Pancreas (tissue), 10 donors: ENCODE measurements at places on chromosomes 6 and 20. TPM values are rescaled to one million over a fixed set of nuclear protein-coding genes. Genes with fewer than 3 reads are reported as not detected.
A peak's percentile ranks its signal among the peaks of the same experiment; 100 is the strongest.

Gene PGC
- 3.0 TPM for total RNA-seq

Gene ZNF311
- total RNA-seq: 0.35 TPM

Gene ZC2HC1B
- total RNA-seq: not detected

Gene IPCEF1
- total RNA-seq: 4.4 TPM

- no peaks in the 10 kb centered on the region for H3K36me3 ChIP-seq
- no peak overlapping the region for H3K27ac ChIP-seq
- DNase-seq: no peak
- H3K4me1 ChIP-seq: no peaks in the 10 kb centered on the region
These were observed 3.3 kb downstream of the CST11 start for GRCh38 chr20:23449421-23449820.

- no peaks in the 10 kb centered on the region for H3K27me3 ChIP-seq
- peak overlapping the region; percentile 73 for H3K4me3 ChIP-seq
- H3K4me1 ChIP-seq: peaks cover 15% of the 10 kb centered on the region
- H3K27ac ChIP-seq: peak overlapping the region; percentile 95
These were observed 1.9 kb downstream of the DDR1 start for GRCh38 chr6:30885999-30886896.

GRCh38 chr6:47209632-47210031, 100.1 kb downstream of the TNFRSF21 start:
- DNase-seq: no peak
- H3K27ac ChIP-seq: no peak overlapping the region
- no peak overlapping the region for H3K4me3 ChIP-seq

DNA sequence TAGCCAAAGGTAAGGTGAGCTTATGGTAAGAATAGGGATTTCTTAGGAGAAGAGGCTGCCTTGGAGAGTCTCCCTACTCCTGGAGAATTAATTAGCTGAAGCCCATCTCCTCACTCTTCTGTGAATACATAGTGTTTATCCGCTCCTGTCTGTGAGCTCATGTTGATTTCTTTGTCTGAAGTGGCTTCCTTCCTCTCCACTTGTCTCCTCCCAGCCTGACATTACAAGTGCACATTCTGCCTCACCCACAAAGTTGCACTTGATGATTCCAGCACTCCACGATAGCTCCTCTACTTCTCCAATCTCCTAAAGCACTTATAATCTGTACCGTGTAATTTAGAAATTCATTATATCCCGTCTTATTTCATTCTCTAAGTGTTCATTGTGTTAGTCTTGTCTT, 287.2 kb downstream of the QKI start:
- no peak overlapping the region for H3K4me3 ChIP-seq
- no peak for DNase-seq
- no peak overlapping the region for H3K27ac ChIP-seq
- H3K27me3 ChIP-seq: no peaks in the 10 kb centered on the region

DNA sequence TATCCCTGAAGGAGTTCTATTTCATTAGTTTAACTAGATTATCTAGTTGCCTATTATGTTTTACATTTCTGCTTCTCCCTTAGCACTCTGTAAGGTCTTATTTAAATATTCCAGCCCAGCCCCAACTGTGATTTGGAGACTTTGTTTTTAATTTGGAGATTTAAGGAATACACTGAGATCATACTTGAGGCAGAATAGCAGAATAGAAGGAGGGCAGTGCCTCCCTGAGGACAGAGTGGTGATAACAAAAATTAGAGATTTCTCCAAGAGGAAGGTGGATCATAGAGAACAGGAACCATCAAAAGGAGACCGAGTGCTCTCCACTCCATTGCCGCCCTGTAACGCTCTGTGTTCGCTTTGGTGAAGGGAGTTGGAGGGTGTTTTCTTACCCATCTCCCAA, 14.8 kb upstream of the CD164 start:
- no peak for DNase-seq
- no peaks in the 10 kb centered on the region for H3K27me3 ChIP-seq
- no peaks in the 10 kb centered on the region for H3K36me3 ChIP-seq
- H3K4me1 ChIP-seq: no peaks in the 10 kb centered on the region

GRCh38 chr6:84017709-84018452, 15.7 kb upstream of the MRAP2 start:
- no peak overlapping the region for H3K27ac ChIP-seq
- DNase-seq: no peak
- no peaks in the 10 kb centered on the region for H3K27me3 ChIP-seq

- no peak overlapping the region for H3K27ac ChIP-seq
- peaks cover 2% of the 10 kb centered on the region for H3K36me3 ChIP-seq
- peaks cover 16% of the 10 kb centered on the region for H3K4me1 ChIP-seq
- H3K4me3 ChIP-seq: no peak overlapping the region
These were observed 6.6 kb downstream of the UFL1 start for GRCh38 chr6:96528193-96528592.
